ENCODE measurements at places on chromosomes 4 and X.
A peak's percentile ranks its signal among the peaks of the same experiment; 100 is the strongest.

GRCh38 chr4:90027565-90027964 lies 99.6 kb upstream of the CCSER1 start:
- DNase-seq: no peak

DNA sequence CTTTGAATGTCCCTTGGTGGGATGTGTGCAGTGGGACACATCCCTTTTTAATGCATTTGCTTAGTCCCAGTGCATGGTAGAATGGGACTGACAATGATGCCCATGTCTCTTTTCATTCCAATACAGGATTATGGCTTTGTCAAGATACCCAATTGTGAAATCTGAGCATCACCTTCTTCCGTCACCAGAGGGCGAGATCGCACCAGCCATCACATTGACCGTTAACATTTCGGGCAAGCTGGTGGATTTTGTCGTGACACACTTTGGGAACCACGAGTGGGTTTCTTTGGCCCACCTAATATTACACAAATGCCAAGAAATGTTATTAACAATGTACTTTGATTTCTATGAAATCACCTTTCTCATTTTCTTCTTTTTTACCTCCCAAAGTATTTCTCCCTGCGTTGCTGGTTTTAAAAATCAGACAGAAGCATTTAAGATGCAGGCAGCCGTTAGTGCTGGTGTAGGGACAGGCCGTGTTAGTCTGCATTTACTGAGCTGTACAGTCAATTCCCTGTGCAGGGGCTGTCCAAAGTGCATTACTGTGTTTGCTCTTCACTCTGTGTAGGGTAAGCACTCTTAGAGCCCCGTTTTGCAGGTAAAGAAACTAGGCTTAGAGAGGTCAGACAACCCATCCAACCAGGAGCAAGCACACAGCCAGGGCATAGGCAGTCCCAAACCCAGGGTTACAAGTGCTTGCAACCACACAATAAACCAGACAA lies 46.5 kb downstream of the CWH43 start:
- DNase-seq: peak; percentile 46

GRCh38 chr4:73525611-73526010 lies 44.1 kb downstream of the AFM start:
- no peak for DNase-seq

DNA sequence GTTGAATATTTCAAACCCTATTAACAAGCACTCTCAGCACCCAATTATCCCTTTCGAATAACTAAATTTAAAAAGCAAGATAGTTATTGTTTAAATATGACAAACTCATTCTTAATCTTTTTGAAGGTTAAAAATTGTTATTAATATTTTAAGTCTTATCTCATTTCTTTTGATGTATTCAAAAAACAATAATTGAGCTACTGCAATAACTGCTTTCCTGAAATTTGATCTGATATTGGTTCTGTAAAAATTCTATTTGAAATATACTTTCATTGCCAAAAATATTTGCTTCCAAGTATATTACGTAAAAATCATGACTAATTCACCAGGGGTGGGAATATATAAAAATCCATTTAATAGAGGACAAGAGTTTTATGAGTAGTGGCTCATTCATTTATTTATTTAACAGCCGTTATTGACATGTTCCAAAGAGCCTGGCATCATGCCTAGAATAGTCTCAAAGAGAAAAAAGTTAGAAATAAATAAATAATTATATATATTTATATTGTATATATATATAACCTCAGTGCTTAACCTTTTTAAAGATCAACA lies 34.4 kb downstream of the GLRA3 start:
- no peak for DNase-seq

Measured in pons (tissue), 1 donor.